Left ventricle myocardium inferior (tissue), 1 donor: ENCODE measurements at places on chromosomes 3 and 15. TPM values are rescaled to one million over a fixed set of nuclear protein-coding genes. Genes with fewer than 3 reads are reported as not detected.

DNA sequence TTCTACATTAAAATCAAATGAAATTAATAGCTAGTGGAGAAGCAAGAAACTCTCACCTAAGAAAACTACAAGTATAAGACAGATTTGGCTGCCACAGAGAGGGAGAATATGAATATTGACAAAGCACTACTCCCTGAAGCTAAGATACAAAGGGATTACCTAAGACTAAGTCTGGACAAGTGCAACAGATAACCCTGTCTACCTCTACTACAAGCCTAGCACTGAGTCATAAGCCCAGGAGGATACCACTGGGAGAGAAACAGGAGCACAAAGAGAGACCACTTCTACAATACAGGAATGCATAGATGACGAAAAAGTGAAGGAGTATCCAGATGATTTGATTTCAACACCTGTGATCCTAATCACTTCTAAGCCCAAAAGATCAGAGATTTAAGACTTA is 10.4 kb downstream of the ATP13A4 start:
- no peak overlapping the region for H3K27ac ChIP-seq
- H3K36me3 ChIP-seq = no peaks in the 10 kb centered on the region
- no peak for DNase-seq
- no peaks in the 10 kb centered on the region for H3K27me3 ChIP-seq
- H3K4me1 ChIP-seq = no peaks in the 10 kb centered on the region

GRCh38 chr3:117346901-117347300 is 637.3 kb downstream of the TUSC7 start:
- no peak for DNase-seq
- no peak overlapping the region for H3K4me3 ChIP-seq
- no peak overlapping the region for H3K27ac ChIP-seq
- H3K27me3 ChIP-seq = no peaks in the 10 kb centered on the region

DNA sequence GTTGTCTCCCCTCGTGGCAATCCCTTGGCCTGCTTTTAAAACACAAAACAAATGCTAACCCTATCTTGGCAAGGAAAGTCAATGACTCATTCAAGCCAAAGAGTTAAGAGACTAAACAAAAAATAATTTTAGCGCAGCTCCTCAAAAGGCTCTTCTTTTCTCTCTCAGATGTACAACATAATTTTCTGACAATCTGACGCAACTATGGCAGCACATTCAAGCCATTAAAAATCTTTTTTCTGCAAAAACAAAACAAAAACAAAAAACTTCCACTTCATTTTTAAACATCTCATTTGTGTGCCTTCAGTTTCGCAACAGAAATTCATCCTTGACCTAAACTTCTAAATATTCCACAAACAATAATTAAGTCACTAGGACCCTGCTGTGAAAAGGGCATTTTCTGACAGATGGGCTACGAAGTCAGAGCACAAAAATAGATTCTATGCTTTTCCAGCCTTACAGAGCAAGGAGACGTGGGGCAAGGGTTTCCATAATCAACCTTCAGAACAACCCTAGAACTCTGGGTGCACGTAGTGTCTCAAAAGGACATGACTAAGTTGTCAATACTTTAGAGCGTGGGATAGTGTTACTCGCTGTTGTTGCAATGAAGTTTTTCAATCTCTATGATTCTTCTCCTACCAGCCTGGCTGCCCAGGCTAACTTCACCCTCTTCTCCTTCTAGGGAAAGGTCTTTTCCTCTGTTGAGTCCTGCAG is 84.3 kb downstream of the MB21D2 start:
- DNase-seq = no peak
- H3K4me1 ChIP-seq = peaks cover 54% of the 10 kb centered on the region
- no peaks in the 10 kb centered on the region for H3K36me3 ChIP-seq
- H3K27ac ChIP-seq = peak overlapping the region; percentile 16

DNA sequence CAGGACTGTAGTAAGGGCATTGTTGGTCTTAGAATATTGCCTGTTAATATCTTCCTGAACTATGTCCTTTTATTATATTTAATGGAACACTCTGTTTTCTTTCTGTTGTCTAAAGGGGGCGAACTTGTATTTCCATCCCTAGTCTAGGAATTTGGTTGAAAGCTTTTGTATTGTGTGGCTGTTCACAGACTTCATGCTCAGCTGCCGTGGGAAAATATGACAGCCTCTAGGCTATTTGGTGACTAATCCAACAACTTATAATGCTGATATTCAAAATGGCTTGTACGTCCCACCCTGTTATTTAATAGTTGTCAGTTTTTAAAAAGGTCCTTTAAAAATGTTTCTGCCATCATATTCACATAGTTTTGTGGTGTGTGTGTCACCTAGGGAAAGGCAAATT is 202.6 kb downstream of the KLHL25 start:
- H3K4me3 ChIP-seq = no peak overlapping the region
- H3K4me1 ChIP-seq = peaks cover 100% of the 10 kb centered on the region
- peak overlapping the region; percentile 93 for H3K27ac ChIP-seq
- no peaks in the 10 kb centered on the region for H3K27me3 ChIP-seq

VPS39 gene
- total RNA-seq = 49.2 TPM

RTP3 gene
- total RNA-seq = not detected

DNA sequence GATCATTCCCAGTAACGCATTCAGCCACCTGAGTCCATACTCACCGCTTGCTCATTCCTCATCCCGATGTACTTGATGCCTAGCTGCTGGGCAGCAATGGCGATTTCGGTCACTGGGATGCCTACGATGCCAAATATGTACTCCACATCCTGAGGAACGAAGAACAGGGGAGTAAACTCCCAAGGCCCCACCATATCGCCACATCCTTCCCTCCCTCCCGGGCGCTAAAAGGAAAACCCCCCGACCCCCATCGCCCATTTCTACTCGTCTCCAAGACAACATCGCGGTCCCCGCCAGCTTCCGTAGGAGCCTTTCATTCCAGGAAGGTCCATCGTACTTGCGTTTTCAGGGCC is 347 bp downstream of the HACL1 start:
- no peaks in the 10 kb centered on the region for H3K27me3 ChIP-seq
- peak overlapping the region; percentile 88 for H3K27ac ChIP-seq
- peaks cover 27% of the 10 kb centered on the region for H3K4me1 ChIP-seq
- H3K36me3 ChIP-seq = peaks cover 36% of the 10 kb centered on the region

DNA sequence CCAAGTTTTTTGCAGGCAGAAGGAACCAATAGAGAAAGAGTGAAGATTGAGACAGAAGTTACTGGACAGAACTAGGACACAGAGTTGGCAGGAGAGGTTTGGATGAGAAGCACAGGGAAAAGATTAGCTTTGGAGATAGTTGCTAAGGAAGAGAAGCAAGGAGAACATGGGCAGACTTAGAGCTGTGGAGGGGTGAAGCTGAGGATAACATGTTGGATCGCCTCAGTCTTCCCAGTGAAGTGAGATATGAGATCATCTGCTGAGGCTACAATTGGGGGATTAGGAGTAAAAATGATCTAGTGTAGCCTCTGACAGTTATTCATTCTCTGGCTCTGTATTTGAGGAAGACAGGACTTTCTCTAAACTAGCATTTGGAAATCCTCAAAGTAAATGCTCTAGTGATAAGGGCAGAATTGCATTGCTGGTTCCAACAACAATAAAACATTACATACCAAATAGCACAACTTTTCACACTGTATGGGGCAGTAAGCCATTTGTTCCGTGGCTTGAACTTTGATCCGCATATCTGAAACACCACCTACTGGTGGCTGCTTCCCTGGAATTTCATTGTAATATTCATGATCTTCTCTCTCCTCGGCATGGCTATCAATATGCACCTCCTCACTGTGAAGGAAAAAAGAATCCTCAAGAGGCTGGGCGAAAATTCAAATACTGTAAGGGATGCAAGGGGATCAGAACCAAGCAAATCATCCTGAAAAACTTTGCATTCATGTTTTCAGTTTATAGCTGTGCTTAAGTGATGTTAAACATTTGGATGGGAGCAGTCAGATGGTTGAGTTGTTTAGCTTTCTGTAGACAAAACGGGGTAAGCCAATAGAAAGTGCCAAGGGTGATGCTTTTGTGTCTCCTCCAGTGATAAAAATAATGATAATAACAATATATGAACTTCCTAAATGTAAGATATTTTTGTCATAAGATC is 22.2 kb upstream of the EID1 start:
- no peaks in the 10 kb centered on the region for H3K27me3 ChIP-seq
- no peak for DNase-seq
- H3K27ac ChIP-seq = peak overlapping the region; percentile 10
- no peaks in the 10 kb centered on the region for H3K36me3 ChIP-seq

- no peak overlapping the region for H3K27ac ChIP-seq
- no peak overlapping the region for H3K4me3 ChIP-seq
- peaks cover 18% of the 10 kb centered on the region for H3K27me3 ChIP-seq
- no peaks in the 10 kb centered on the region for H3K36me3 ChIP-seq
Measured at GRCh38 chr3:111566844-111567243, 24.8 kb downstream of the CD96 start.

DNA sequence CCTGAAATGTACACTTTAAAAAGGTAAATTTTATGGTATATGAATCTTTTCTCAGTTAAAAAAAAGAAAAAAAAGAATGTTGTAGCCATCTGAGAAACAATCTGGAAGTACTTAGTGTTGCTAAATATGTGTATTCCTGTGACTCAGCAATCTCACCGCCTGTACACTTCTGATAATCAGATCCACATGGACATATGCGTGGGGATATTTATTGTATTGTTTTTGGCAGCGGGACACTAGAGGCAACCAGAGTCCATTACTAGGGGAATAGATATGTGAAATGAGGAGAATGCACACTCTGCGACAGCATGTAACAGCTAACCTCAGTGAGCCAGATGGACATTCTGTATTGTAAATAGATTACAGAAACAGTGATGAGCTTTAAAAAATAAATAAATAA is 65.4 kb downstream of the AQP9 start:
- DNase-seq = no peak
- no peaks in the 10 kb centered on the region for H3K36me3 ChIP-seq
- H3K4me3 ChIP-seq = no peak overlapping the region
- H3K4me1 ChIP-seq = no peaks in the 10 kb centered on the region
- H3K27me3 ChIP-seq = no peaks in the 10 kb centered on the region

ZBTB38 gene
- total RNA-seq = 116 TPM

DNA sequence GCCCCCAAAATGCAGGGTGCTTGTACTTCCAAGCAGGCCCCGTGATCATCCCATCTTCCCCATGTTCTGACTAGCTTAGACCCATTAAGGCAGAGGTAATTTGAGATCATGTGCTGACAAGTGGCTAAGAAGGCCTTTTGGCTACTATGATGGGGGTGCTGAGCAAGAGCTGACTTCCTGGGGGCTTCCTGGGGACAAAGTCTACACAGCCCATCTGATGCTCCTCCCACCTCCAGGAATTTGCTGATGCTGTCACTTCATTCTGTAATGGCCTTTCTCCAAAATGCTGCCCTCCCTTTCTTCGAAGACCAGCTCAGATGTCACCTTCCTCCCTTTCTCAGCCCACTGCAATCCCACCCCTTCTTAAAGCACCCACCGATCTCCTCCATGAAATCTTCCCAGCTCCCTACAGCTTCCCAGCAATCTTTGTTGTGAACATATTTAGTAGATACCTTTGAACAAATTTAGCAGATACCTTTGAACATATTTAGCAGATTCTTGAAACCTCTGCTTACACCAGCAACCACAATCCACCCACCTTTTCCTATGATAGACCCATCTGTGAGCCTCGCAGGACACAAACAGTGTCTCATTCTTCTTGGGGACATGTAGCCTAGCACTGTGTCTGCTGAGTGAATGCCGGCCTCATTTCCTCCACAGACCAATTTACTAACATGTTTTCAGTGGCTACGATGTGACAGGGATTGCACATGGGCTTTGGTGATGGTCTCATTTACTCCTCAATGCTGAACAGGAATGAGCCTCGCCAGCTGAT is 223.3 kb downstream of the EPHB1 start:
- no peaks in the 10 kb centered on the region for H3K27me3 ChIP-seq
- no peaks in the 10 kb centered on the region for H3K4me1 ChIP-seq
- no peak overlapping the region for H3K27ac ChIP-seq
- no peak overlapping the region for H3K4me3 ChIP-seq

GUCA1C gene
- 5.8 TPM for total RNA-seq

TAGLN3 gene
- 0.74 TPM for total RNA-seq

GRCh38 chr15:55494931-55495330 is 13.1 kb downstream of the DNAAF4 start:
- peaks cover 2% of the 10 kb centered on the region for H3K36me3 ChIP-seq
- peaks cover 14% of the 10 kb centered on the region for H3K4me1 ChIP-seq
- H3K4me3 ChIP-seq = no peak overlapping the region
- H3K27me3 ChIP-seq = no peaks in the 10 kb centered on the region
- no peak for DNase-seq

UQCC5 gene
- 65.8 TPM for total RNA-seq

DNA sequence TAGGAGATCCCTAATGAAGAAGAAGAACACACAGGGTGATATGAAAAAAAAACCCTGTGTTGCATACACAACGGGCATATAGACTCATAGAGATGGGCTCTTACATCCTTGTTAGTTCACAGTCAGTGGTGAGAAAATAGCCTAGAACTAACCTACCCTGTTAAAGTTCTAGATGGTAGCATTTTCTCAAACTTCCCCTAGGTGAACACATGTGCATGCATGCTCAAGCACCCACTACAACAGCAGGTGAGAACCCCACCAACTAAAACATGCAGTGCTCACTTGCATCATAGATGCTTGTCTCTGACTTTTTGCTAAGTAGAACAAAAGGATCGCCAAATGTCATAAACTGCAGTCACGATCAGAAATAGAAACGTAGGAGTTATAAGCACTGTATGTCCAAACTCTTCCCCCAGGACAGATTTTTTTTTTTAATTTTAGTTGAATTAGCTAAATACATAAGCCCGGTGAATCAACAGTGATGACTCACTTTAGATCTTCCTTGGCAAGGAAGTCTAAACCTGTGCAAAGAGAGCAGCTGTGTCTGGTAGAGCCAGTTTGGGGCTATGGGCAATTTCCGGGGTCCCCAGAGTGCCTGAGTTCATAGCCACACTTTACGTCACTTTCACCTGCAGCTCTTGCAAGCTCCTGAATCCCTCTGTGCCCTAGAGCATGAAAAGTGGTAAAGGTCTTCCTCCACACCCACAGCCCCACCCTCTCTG is 96.2 kb upstream of the SEMA6D start:
- peaks cover 4% of the 10 kb centered on the region for H3K27me3 ChIP-seq
- no peak overlapping the region for H3K27ac ChIP-seq
- H3K4me3 ChIP-seq = no peak overlapping the region
- DNase-seq = no peak
- no peaks in the 10 kb centered on the region for H3K36me3 ChIP-seq
- H3K4me1 ChIP-seq = no peaks in the 10 kb centered on the region

- no peaks in the 10 kb centered on the region for H3K36me3 ChIP-seq
- no peak overlapping the region for H3K4me3 ChIP-seq
- H3K4me1 ChIP-seq = no peaks in the 10 kb centered on the region
- no peak for DNase-seq
- H3K27ac ChIP-seq = no peak overlapping the region
Measured at GRCh38 chr3:133781570-133781969, 24.0 kb upstream of the SRPRB start.

B3GNT5 gene
- 2.1 TPM for total RNA-seq

DNA sequence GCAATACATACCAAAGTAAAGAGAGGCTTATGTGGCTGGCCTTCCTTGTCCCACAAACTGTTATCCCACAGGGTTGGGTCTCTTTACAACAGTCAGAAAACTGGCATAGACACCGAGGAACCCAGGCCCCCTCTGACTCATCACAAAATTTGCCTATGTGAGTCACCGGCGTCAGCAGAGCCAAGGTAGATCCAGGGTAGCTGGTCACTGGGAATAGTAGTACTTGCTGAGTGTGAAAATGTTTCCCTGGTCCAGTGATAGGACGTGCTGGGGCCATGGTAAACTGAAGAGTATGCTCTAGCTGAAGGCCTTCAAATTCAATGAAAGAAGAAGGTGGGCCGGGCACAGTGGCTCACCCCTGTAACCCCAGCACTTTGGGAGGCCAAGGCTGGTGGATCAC is 27.1 kb upstream of the SKIL start:
- no peaks in the 10 kb centered on the region for H3K27me3 ChIP-seq
- peaks cover 4% of the 10 kb centered on the region for H3K4me1 ChIP-seq
- H3K36me3 ChIP-seq = no peaks in the 10 kb centered on the region
- DNase-seq = no peak
- no peak overlapping the region for H3K4me3 ChIP-seq
